GM06990 (cell line): ENCODE measurements at places on chromosomes 12 and 14.
A peak's percentile ranks its signal among the peaks of the same experiment; 100 is the strongest.

DNA sequence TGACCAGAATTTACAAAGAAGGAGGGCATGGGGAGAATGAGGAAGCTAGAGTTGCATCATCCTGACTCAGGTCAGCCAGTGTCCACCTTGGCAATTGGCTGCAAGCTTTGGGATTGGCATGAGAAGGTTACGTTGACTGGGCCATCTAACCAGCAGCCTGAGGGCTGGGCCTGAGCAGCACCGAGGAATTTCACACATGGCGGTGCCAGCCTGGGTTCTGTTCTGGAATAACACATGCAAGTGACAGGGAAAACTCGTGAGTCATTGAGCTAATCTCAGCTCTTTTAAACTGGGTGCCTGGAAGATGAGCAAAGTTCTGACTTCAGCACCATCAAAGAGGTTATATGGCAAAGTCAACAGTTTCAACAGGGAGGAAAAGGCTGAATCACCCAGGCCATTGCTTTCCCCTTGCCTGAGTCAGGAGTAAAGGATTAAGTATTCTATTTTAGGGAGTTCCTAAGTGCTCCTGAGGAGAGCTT, 543.2 kb upstream of the TBX3 start:
- DNase-seq: no peak

- peak; percentile 38 for DNase-seq
These were observed at the start of gene RAB15 for GRCh38 chr14:64971943-64972791. RAB15 (minus strand) TSS chr14:64972336; CDS start chr14:64972076, 260 bp downstream.

DNA sequence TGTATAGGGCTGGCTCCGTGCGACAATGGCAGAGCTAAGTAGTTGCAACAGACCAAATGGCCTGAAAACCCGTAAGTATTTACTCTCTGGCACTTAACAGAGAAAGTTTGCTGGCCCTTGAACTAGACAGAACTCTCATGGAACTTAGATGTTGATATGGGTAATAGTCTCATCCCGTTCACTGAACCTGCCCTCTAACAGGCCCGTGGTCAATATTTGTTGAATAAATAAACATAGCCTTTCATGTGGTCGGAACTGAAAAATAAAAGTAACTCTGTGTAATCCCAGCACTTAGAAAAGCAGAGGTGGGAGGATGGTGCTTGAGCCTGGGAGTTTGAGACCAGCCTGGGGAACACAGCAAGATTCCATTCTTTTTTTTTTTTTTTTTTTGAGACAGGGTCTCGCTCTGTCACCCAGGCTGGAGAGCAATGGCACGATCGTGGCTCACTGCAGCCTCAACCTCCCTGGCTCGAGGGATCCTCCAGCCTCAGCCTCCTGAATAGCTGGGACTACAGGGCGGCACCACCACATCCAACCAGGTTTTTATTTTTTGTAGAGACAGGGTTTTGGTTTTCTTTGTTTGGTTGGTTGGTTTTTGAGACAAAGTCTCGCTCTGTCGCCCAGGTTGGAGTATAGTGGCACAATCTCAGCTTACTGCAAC, 29.7 kb downstream of the KDM2B start:
- no peak for DNase-seq

DNA sequence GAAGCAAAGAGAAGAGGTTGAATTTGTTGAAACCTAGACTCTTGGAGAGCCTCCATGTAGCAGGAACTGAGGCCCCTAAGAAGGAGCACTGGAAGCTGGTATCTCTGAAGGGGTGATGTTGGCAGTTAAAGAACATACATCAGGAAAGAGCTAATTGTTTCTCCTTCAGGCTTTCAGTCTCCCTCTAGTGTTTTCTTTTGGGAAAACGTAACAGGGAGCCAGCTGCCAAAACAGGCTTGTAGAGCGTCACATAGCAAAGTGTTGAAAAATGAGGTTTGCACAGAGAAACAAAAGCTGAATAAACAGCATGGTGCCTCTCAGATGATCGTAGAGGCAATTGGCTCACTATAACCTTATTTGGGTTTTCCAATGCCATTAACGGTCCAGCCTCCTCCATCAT, 46.9 kb upstream of the CAND1 start:
- DNase-seq: no peak

DNA sequence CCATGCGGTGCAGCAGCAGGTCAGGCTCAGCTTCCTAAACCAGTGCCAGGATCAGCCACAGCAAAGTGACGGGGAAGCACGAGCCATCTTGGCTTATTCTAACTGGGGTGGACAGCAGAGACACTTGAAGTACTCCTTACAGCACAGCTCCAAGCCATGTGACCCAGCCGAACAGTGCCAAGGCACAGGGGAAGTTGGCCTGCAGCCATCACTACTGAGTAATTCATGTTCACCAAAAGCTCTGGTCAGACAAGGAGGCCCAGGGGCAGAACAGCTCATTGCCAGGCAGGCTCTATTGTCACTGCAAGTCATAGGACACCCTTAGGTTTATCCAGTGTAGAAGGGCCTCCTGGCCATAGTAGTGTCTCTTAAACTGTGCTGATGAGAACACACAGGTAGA, 23.4 kb upstream of the SLC35F4 start:
- DNase-seq: no peak

GRCh38 chr14:101716077-101716950, 45.2 kb upstream of the PPP2R5C start:
- no peak for DNase-seq

DNA sequence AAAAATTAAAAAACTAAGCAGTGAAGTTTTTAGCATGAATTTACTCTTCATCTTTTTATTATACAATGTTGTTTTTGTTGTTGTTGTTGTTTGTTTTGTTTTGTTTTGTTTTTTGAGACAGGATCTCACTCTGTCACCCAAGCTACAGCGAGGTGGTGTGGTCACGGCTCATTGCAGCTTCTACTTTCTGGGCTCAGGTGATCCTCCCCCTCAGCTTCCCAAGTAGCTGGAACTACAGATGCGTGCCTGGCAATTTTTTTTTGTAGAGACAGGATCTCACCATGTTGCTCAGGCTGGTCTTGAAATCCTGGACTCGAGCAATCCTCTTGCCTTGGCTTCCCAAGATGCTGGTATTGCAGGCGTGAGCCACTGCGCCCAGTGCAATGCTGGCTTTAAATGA, 11.3 kb downstream of the PPFIBP1 start:
- DNase-seq: no peak

DNA sequence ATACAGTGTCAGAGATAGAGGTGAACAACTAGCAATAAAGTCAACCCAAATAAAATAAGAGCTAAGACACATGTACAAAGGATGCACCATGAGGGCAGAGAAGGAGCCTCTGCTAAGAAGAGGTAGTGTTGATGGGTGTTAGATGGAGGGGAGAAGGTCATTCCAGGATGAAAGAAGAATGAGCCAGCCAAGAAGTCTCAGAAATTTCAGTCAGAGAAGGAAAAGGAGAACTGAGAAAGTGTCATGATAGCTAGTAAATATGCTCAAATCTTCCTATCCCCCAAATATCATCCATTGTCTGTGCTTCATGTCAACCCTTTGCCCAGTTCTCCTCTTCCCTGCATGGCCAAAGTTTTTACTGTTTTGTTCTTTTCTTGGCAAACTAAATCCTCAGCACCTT, 225.2 kb upstream of the BTG1 start:
- no peak for DNase-seq

GRCh38 chr12:176321-177181, 37.4 kb downstream of the SLC6A12 start:
- DNase-seq: no peak

GRCh38 chr12:4849115-4849541, 60.6 kb upstream of the KCNA1 start:
- DNase-seq: no peak

GRCh38 chr14:91385224-91385623, 32.4 kb downstream of the CCDC88C start:
- no peak for DNase-seq

DNA sequence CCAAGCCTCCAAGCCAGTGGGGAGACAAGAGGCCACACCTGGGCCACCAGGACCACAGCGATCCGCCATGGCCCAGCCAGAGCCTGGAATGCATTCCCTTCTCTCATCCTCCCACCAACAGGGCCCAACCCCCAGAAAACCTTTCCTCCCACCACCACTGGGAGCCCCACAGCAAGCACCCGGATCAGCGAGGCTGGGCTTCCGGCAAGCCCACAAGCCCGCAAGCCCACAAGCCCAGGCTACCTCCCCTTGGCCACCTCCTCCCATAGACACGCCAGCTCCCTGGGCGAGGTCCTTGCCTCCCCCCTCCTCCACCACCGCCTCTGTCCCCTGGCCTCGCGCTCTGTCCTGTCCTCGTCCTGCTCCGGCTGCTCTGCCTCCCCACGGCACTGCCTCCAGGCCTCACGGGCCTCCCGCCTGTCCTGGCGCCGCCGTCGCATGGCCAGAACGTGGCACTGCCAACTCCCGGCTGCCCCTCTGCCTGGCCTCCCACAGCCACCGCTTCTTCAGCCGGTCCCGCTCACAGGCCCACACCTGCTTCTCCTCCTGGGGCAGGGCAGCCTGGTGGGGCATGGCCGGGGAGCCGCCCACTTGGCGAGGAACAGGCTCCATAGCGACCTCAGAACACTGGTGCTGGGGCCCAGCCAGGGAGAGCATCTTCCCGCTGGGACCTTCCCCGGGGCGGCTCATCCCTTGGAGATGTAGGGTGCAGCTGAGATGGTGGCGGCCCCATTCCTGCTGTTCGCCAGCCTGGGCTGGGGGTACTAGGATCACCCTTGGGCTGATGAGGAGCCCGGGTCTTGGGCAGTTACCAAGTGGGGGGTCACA, 5.6 kb downstream of the CDK2AP1 start:
- DNase-seq: no peak

DNA sequence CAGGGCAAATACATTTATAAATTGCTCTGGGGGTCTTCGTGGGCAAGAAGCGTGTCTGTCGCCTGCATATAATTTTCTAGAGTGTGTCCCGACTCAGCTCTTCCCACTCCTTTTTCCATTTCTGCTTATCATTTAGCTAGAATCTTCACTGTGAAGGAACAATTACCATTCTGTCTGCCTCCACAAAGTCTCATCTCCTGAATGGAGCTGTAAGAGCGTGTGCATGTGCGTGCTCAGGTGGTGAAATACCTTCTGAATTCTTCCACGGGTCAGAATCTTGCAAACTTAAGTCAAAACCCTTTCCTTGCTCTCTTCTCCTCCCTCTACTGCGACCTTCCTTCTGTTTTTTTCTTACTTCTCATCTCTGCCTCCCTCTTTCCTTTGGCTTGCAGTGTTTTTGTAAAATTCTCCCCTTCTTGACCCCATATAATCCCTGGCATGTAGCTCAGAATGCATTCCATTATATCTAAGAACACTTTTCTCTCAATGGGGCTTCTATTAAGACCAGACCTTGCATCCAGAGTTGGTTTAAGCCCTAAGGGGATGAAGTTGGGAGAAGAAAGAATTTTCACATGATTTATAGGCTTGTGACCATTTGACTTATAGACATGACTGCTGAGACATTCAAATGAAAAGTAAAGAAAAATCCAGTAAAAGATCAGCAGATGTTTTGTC, 25.0 kb upstream of the GSG1 start:
- no peak for DNase-seq

GRCh38 chr12:27583981-27584380, 60.0 kb downstream of the PPFIBP1 start:
- no peak for DNase-seq

DNA sequence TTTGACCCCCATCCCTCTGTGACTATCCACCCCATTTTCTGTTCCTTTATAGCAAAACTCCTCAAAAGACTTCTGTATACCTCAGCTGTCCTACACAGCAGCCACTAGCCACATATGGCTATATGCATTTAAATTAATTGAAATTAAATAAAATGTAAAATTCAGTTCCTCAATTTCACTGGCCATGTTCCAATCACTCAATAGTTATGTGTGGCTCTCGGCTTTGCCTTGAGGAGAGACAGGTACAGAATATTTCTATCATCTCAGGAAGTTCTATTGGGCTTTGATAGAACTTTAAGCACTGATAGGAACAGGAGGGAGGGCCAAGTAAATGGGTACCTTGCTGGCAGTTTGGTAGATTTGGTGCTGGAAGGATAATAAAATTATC, 280.3 kb upstream of the AMIGO2 start:
- DNase-seq: no peak

DNA sequence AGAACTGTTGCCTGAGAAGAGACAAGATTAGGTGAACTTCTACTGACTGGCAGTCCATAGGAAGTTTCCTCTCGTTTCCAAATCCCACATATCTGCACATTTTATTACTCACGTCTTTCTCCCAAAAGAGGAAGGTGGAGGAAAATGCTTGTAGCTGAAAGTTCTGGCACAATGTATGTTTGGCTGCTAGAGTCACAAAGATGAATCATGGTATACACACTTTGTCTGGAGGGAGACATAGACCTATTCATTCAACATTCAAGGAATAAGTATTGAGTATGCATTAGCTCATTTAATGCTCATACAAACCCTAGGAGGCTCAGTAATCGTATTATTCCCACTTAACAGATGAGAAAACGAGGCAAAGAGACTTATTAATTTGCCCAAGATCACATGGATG, 291.8 kb downstream of the FOXN3 start:
- DNase-seq: no peak

GRCh38 chr12:82970614-82971013, 283.9 kb downstream of the TMTC2 start:
- DNase-seq: no peak

DNA sequence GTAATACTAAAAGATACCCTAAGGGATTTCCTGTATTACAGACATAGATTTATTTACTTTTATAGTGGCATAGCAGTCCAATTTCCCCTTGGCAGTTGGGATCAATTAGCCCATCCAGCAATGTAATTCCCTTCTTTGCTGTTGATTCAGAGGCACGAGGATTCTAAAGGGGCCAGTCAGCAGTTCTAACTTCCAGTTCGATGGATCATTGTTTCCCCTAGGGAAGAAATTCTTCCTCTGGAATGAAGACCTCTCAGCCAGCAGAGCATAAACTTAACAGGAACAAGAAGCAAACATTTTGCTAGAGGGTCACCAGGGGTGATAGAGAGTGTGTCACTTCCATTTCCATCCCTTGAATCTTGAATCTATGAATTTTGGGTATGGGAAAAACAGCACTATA, 395.7 kb upstream of the NOVA1 start:
- DNase-seq: no peak
